ENCODE measurements at places on chromosomes 6 and 20. TPM values are rescaled to one million over a fixed set of nuclear protein-coding genes. Genes with fewer than 3 reads are reported as not detected.

Gene TOX2
- total RNA-seq: 2.5 TPM

Gene TP53TG5
- not detected for total RNA-seq

Gene BIRC7
- not detected for total RNA-seq

Gene TMEM74B
- total RNA-seq: 21.9 TPM

Gene EEF1A1
- 12,032 TPM for total RNA-seq

Gene MTO1
- total RNA-seq: 20.5 TPM

Gene STMND1
- total RNA-seq: 0.22 TPM

Gene CENPB
- 49.6 TPM for total RNA-seq

Gene SLA2
- 0.77 TPM for total RNA-seq

Gene CD93
- total RNA-seq: 0.04 TPM

Gene PPP1R18
- 22.5 TPM for total RNA-seq

Gene PRSS35
- 8.5 TPM for total RNA-seq

- no peak for DNase-seq
Measured at GRCh38 chr6:92756912-92757311, 662.4 kb downstream of the EPHA7 start.

- DNase-seq: no peak
Measured at GRCh38 chr20:62111148-62111547, 11.1 kb upstream of the LSM14B start.

DNA sequence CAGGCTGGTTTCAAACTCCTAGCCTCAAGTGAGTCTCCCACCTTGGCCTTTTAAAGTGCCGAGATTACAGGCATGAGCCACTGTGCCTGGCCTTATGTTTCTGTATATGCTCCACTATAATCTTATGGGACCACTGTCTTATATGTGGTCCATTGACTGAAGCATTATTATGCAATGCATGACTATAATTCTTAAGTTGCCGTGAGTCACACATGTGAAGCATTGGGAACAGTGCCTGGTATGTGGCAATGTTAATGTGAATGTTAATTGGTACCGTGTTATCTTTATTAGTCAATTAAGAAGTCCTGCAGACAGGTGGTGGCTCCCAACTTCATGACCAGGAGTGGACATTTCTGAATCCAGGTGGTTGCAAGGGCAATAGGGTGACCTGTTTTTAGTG, 14.7 kb upstream of the ASXL1 start:
- DNase-seq: no peak

DNA sequence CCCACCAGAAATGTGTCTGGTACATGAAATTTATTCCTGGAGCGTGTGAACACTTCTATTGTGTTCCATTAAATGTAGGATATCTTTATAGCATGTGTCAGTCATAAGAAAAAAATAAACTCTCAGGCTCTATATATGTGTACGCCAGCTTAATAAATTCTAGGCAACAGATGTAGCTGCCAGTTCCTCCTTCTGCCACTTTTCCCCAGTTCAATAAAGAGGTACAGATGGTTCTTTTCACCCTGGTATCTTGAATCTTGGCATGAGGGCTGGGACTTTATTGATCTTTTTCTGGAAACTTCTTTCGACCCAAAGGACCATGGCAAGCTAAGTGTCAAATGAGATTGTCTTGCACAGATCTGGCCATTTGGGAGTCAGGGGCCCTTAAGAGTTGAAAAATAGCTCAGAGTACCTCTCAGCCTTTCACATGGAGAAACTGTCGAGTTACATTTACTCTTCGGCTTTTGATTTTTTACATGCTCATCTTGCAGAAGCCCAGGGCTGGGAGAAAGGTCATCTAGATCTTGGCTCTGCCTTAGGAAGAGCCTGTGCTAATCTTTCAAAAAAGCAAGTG, 240.9 kb downstream of the DOK5 start:
- DNase-seq: no peak

- no peak for DNase-seq
Measured at GRCh38 chr6:15491986-15492269, 170.9 kb downstream of the DTNBP1 start.

- no peak for DNase-seq
Measured at GRCh38 chr6:2579241-2579761, 171.4 kb downstream of the MYLK4 start.

DNA sequence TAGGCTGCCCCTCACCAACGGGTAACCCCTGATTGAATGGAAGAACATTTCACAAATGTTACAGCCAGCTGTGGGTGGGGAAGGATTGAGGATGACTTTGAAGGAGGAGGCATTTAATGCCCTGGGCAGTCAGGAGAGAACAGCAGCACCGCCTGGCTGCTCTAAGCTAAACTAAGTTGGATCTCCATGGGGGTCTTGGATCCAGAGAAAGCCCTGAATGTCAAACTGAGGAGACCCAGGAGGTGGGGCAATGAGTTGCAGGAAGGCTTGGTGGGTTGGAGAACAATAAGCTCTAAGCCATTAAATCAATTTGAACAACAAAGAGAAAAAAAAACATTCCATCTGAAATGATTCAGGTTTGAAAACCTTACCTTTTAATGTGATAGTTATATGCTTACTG, 35.4 kb downstream of the TMX4 start:
- DNase-seq: no peak

DNA sequence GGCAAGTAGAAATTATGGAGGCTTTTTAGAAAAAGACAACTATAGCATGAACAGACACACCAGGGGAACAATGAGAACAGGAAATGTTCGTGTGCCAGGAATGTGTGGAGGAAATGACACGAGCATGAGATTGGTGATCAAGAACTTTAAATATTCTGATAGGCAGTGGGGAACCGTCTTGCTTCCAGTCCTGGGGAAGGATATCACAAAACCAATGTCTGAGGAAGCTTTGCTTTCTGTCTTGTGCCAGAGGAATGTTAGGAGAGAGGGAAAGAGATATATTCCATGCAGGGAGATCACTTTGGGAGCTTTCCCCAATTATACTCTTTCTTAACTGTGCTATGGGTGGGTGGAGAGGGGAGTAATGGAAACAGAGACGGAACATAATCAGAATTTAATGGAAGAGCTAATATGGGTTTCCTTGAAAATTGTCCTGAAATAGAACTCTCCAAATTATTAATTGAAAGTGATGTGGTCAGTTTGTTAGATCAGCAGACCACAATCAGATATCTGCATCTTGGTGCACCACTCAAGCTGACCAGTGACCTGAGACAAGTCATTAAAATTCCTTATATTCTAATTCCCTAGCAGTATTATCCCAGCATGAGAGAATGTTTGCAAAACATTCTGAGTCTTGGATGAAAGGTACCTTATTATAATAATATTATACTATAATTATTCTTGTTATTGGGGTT, 178.2 kb downstream of the SOX4 start:
- DNase-seq: no peak

- DNase-seq: no peak
Measured at GRCh38 chr20:11431621-11432020, 486.1 kb upstream of the BTBD3 start.

DNA sequence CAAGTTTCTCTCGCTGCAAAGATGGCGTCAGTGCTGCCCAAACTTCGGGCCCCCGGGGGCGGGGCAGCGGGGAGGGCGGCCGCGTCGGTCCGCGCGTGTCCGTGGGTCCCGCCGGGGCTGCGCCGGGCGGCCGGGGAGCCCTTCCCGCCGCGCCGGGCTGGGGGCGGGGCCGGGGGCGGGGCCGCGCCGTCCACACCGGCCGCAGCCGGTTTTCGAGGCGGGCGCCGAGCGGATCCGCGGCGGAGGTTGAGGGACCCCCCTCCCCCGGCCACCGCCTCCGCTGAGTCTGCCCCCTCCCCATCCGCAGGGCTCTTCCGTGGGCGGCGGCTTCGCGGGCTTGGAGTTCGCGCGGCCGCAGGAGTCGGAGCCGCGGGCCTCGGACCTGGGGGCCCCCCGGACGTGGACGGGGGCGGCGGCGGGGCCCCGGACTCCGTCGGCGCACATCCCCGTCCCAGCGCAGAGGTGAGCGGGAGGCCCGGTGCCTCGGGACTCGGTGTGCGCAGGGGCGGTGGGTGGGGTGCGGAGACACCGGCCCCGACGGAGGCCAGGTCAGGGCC, 572 bp downstream of the SLC2A4RG start:
- no peak for DNase-seq

DNA sequence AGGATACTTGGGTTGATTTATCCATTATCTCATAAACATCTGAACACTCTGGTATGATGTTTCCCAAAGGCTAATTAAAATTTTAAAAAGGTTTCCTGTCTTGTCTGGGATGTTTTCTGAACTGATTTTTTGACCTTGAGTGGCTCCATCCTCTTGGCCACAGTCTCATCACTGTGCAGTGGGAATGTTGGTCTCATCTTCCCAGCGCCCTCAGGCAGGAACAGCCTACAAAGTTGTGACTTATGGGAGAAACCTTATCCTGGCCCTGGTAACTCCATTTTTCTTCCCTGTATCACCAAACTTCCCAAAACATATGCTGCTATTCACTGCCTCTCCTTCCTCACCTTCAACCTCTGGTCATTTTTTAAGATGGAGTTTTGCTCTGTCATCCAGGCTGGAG, 6.8 kb upstream of the BPIFA3 start:
- no peak for DNase-seq

DNA sequence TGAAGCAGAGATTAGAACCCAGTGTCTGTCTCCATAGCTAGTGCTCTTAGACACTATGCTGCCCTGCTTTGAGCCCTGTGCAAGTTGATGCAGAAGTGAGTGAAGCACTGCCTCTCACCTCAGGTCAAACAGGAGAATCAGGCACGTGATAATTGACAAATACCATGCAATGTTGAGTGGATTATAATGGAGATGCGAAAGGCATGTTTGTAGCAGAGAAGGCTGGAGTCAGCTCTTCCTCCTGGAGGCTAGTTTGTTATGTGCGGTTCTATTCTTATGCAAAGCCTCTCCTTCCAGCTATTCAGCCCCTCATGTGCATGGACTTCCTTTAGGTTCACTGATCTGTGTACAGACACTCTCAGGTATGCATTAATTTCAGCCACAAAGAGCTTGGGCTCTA, 108.5 kb downstream of the MANEA start:
- DNase-seq: no peak

- no peak for DNase-seq
Measured at GRCh38 chr20:62598761-62599194, 43.5 kb upstream of the SLCO4A1 start.

GRCh38 chr20:46823271-46823751, 71.3 kb upstream of the EYA2 start:
- no peak for DNase-seq

DNA sequence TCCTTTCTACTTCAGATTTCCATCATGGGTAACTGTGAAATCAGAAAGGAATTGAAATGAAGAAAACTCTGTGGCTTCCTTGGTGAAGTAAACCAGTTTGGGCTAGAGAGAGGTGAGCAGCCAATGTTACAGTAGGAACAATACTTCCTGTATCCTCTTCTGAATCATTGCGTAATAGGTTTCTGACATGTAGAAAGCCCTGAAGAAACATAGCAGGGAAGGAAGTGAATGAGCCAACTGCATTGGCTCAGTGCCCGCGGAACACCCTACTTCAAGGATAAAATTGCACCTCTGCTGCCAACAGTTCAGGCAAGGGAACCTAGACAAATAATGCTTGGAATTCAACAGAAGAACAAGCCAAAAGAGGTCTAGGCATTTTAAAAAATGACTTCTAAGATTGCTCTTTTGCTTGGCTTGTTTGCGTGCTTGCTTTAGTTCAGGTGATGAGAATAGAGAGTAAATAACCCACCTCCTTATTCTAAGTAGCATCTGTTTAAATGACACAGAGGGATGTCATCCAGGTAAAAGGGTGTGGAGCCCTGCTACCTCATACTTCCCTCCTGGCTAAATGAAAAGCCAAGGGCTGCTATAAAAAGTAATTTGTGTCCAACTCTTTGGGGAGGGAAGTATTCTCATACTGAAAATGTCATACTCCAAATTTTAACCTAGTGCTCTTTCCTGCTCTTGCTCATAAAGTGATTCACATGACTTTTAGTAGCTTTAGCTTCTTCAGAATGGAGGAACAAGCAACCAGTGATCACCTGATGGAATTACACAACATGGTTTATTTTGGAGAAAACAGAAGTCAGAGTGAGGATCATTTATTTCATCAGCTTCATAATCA, 30.0 kb upstream of the AKIRIN2 start:
- DNase-seq: no peak

GRCh38 chr6:158758941-158759479, 60.2 kb downstream of the EZR start:
- DNase-seq: no peak

- no peak for DNase-seq
Measured at GRCh38 chr20:5265662-5265985, 51.1 kb downstream of the PROKR2 start.

GRCh38 chr20:50554694-50555579, 44.8 kb downstream of the PTPN1 start:
- DNase-seq: no peak

- DNase-seq: no peak
Measured at GRCh38 chr20:36629719-36630681, 16.0 kb downstream of the SLA2 start.

- DNase-seq: no peak
Measured at GRCh38 chr6:113640051-113640450, 217.1 kb upstream of the MARCKS start.

- no peak for DNase-seq
Measured at GRCh38 chr20:33667245-33667675, 517 bp downstream of the ACTL10 start.

- no peak for DNase-seq
Measured at GRCh38 chr6:79813143-79813850, 134.1 kb downstream of the ELOVL4 start.

DNA sequence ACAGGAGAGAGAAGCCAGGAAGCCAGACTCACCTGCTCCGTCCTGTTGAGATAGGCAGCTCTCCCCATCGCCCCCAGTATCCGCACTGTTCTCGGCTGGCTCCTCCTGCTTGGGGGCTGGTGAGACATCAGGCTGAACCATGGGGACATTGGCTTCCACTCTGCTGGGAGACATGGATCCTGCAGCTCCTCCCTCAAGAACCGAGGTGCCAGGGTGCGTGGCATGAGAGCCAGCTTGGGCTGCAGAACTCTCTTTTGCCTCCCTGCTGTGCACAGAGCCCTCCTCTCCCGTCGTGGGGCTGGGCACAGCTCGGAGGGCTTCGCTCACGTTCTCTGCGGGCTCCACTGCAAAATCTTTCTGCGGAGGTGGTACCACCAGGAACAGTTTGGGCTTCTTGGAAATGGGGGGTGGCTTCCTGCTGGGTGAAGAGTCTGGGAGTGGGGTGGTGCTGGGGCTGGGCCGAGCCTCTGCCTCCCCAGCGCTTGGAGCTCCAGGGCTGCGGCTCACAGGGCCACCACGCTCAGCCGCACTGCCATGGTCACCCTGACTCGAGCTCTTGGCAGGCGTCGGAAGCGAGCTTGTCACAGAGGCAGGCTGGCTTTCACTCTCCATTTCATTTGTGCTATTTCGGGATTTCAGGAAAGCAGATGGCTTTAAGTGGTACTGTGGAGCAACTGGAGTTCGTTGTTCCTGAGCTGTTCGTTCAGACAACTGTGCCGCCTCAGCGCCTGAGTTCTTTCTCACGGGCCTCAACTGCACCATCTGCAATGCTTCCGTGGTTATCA, 26.5 kb downstream of the HEBP2 start:
- DNase-seq: no peak

DNA sequence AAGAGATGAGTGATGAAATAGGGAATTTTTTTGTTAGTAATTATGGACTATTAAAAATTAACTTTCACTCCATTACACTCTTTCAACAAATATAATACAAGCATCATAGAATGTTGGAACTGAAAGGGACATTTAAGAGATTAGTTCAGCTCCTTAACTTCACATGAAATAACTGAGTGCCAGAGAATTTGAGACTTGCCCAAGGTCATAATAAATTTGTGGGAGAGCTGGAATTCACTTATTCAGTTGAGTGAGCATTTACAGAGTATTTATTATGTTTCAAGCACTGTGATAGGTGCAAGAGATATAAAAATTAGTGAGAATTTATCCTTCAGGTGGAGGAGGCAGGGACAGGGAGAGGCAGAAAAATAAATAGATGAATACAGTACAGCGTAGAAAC, 154.6 kb downstream of the KCNQ5 start:
- no peak for DNase-seq

GRCh38 chr20:12243327-12243726, 325.6 kb downstream of the BTBD3 start:
- no peak for DNase-seq

Data from progenitor cell of endocrine pancreas (in vitro differentiated cells).